M059J (cell line): ENCODE measurements at places on chromosomes 2 and 18. TPM values are rescaled to one million over a fixed set of nuclear protein-coding genes. Genes with fewer than 3 reads are reported as not detected.
A peak's percentile ranks its signal among the peaks of the same experiment; 100 is the strongest.

Gene ST8SIA3
- not detected in 2 replicates for total RNA-seq

Gene FOXI3
- total RNA-seq: not detected in 2 replicates

Gene CAPN14
- 0.30 and 1.0 TPM in 2 replicates for total RNA-seq

Gene NEURL3
- 0.59 and 1.1 TPM in 2 replicates for total RNA-seq

Gene RPL37A
- total RNA-seq: 761 and 975 TPM in 2 replicates

Gene C1GALT1C1L
- 0.89 and 2.4 TPM in 2 replicates for total RNA-seq

Gene NAT8
- total RNA-seq: not detected in 2 replicates

Gene SKA1
- total RNA-seq: 37.5 and 51.7 TPM in 2 replicates

Gene G6PC2
- total RNA-seq: not detected in 2 replicates

Gene ITGB6
- 0.49 and 1.6 TPM in 2 replicates for total RNA-seq

GRCh38 chr18:3595369-3596273 is 145.6 kb downstream of the TGIF1 start:
- peak; percentile 90 for DNase-seq

GRCh38 chr2:7899241-7899640 is 782.6 kb upstream of the ID2 start:
- no peak for DNase-seq

GRCh38 chr2:12607971-12608370 is 108.8 kb upstream of the TRIB2 start:
- peak; percentile 66 for DNase-seq

DNA sequence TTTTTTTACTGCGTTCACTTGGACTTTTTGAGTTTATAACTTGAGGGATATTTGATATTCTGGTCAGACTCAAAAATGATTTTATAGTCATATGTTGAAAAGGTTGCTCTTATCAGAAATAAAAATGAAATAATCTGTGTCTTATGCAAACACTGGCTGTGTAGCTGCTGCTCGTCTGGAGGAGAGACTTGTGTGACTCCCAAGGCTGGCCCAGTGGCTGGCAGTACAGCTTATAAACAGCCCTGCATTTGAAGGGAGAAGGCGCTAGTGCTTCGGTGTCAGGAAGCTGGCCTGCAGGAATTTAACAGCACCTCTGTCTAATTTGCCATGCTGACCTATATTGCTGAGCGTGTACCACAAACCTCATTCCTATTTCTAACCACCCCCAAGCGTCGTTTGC is 74.5 kb downstream of the ASAP2 start:
- no peak for DNase-seq

DNA sequence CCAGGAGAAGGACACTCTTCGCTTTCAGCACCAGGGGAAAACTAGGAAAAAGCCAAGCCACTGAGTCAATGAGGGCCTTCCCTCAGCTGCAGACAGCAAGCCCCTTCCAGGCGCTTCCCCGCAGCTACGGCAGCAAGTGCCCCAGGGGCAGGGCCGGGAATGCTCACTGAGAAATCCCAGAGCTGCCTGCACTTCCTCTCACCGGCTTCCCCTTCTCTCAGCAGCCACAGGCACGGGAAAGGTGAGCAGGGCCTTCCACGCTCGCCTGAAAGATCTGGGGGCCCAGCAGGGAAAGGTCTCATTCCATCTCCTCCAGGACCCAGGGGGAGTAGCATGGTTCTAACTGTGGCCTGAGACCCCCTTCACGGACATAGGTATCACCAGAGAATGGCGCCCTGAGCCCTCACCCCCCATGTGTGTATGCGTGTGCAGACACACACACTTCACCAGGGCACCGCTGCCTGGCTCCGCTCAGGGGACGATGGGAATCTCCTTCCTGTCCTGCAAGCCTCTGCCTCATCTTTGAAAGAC is 29.6 kb upstream of the FOSL2 start:
- no peak for DNase-seq

DNA sequence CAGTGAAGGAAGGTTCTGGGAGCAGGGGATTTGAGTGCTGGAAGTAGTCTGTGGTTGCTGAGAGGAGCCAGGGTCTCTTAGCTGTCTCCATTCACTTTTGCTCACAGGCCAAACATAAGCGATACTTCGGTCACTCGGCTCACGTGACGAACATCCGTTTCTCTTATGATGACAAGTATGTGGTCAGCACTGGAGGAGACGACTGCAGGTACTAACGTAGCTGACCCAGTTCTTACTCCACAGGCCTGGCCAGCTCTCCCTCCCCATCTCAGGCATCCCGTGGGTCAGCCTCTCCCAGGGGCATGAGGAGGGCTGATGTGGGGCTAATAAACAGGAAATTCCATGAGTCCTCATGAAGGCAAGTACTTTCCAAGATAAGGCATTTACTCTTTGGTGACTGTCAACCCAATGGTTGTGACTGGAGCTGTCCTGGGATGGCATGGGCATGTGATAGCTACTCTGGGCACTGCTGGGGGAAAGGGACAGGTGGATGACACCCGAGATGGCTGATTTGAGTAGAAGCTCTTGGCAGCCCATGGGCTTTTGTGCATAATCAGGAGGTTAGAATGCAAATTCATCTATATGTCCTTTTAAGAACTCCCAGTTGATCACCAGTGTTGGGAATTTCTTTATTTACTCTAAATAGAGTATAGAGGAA is 81.6 kb downstream of the RTN4 start:
- DNase-seq: peak; percentile 14

DNA sequence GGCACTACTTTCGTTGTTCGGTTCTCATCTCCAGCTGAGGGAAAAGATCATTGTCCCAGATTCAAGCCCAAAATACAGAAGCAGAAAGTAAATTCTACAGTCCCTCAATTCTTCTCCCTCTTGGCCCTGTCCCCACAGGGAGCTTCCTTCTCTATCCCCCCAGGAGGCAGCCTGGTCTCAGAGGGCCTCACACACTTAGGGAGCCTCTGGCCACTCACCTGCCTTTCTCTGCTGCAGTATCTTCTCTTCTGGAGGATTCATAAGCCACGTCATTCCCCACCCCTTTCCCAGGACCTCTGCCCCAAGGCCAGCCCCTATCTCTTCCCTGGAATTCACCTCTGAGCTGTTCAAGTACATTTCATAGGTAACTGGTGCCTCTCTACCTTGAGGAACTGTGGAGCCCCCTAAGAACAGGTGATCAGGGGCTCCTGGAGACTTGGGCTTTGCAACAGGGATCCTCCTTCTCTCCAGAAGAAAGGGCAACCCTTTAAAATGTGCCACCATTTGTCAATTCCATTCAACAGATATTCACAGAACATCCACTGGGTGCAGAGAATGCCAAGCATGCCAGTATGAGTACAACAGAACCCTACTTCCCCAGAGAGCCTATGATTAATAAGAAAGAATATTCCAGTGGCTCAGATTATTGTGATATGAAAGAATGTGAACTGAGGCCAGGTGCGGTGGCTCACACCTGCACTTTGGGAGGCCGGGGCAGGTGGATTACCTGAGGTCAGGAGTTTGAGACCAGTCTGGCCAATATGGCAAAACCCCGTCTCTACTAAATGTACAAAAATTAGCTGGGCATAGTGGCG is 72.9 kb downstream of the CIB4 start:
- DNase-seq: no peak

DNA sequence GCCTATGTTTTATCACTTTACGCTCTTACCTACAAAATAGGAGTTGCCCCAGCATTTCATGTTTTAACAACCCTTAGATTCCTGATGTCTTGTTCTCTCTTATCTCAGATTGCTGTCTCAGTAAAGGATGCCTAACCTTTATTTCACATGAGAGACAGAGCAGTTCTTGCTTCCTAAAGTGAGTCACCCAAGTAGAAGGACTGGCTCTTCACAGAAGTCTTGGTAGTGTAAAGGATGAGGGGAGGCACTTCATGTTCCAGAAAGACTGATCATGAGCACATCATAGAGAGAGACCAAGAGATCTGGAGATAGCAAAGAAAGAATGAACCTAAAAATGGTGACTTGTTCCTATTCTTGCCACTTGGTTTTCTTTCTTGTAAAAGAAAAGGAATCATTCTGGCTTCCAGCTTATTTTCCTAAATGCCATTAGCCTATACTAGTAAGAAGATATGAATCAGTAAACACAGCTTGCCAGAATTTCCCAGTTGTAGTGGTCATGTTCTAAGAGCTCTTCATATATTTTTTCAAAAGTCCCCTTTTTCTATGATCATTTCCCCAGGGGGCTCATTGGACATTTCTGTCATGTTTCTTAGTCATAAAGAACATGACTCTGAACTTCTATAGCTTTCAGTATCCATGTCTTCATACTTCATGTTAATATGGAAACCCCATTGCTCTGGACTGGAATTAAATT is 54.9 kb downstream of the MAPRE2 start:
- DNase-seq: peak; percentile 16

- DNase-seq: no peak
These were observed 60.9 kb upstream of the FZD7 start for GRCh38 chr2:201972621-201973255.

DNA sequence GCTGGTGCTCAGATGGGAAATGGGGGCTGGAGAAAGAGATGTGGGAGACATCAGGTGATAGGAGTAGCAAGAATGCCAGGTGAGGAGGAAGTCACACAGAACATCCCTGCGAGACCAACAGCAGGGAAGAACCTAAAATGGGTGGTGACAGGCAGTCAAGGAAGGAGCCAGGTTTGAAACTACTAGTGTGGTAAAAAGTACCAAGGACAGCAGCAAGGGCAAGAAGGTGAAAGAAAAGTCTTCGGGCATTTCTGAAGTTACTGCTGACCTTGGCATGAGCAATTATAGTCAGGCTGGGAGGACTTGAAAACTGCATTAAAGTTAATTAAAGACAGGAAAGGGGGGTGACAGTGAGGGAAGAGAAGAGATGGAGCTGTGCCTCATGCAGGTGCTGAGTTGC is 410.4 kb downstream of the RAD51AP2 start:
- no peak for DNase-seq

DNA sequence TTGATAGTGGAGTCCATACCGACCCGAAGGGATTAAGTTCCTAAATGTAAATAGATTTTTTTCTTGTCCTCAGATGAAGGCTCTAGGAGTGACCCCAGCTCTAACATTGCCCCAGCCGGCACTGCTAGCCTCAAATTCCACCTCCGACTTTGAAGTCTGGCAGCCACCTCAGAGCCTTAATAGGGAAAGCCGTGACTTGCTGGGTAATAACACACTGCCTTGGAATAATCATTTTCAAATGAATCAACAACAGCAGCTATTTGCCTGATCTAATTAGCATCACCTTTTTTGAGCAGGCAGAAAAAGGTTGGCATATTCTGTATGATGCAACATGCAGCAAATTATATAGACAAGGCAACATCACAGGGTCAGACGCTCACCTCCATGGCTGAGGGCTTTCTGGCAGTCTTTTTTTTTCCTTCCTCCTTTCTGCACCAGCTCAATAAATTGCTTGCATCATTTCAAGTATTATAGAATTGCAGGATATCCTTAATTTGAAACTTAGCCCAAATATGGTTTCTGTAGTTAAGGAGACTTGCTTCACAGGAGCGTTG is 276.5 kb upstream of the ATP5MC3 start:
- DNase-seq: no peak

- DNase-seq: no peak
These were observed 1610.4 kb upstream of the ZEB2 start for GRCh38 chr2:146130290-146130689.

- no peak for DNase-seq
These were observed 333.0 kb upstream of the CNTNAP5 start for GRCh38 chr2:123692121-123692520.

DNA sequence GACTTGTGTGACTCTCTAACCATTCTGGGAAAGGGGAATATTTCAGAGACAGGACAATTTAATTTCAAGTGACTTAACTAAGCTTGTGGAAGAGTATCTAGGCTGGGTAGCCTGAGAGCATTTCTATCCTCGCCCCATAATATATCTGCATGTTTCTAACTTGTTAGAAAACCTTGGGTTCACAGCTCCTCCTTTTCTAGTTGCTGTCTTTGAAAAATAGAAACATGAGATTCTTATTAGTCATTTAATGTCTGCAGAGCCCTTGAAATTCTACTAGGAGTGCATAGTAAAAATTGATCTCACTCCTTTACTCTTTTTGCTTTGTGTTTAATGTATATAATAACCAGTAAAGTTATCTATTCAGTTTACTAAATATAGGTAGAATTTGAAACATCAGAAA is 22.4 kb downstream of the CTLA4 start:
- no peak for DNase-seq

DNA sequence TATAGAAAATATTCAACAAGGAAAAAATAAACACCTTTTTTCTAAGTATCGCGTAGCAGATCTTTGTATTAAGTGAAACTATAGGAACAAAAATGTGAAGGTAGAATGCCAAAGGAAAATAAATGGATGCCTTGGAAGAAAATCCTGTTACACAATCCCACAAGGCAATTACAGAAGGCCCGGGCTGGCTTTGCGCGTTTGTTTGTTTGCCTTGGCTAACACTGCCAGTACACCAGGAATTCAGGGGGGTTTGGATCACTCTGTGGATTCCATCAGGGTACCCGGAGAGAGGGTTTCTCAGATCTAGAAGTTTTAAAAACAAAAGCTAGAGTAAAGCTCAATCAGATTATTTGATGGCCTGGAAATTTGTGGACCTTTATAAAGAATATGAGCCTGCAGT is 478.3 kb downstream of the FBXO15 start:
- DNase-seq: peak; percentile 55

DNA sequence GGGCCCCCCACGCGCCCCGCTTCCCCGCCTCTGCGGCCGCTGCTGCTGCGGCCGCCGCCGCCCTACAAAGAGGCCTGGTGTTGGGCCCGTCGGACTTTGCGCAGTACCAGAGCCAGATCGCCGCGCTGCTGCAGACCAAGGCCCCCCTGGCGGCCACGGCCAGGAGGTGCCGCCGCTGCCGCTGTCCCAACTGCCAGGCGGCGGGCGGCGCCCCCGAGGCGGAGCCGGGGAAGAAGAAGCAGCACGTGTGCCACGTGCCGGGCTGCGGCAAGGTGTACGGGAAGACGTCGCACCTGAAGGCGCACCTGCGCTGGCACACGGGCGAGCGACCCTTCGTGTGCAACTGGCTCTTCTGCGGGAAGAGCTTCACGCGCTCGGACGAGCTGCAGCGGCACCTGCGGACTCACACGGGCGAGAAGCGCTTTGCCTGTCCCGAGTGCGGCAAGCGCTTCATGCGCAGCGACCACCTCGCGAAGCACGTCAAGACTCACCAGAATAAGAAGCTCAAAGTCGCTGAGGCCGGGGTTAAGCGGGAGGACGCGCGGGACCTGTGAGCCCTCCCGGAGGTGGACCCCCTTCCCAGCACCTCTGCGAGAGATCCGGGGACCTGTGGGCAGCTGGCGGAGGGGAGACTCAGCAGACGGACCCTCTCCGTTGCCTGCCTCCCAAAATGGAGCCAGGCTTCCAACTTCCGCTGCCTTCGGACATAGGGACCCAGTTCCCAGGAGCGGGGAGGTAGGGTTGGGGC is 1.9 kb downstream of the SP5 start:
- no peak for DNase-seq

- no peak for DNase-seq
These were observed 119.5 kb upstream of the LMAN1 start for GRCh38 chr18:59478591-59478990.

DNA sequence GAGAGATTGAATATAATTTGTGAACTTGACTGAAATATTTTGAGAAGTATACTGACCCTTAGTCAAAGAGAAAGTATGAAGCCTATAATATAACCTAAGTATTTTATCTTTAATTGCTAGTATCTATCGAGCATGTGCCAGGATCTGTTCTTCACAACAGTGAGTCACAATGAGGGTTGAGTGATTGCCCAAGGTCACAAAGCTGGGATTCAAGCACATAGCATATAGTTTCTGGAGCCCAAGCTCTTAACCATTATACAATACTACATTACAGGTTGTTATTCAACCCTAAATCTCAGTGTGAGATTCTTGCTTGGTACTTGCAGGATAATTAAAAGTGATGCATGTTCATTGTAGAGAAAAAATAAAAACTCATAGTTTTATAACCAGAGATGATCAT is 97.2 kb downstream of the RAB3GAP1 start:
- DNase-seq: peak; percentile 31

- DNase-seq: no peak
These were observed 12.8 kb upstream of the MBP start for GRCh38 chr18:77145364-77145901.
